Mammary epithelial cell (primary cell): ENCODE measurements at places on chromosomes 1 and 21.

DNA sequence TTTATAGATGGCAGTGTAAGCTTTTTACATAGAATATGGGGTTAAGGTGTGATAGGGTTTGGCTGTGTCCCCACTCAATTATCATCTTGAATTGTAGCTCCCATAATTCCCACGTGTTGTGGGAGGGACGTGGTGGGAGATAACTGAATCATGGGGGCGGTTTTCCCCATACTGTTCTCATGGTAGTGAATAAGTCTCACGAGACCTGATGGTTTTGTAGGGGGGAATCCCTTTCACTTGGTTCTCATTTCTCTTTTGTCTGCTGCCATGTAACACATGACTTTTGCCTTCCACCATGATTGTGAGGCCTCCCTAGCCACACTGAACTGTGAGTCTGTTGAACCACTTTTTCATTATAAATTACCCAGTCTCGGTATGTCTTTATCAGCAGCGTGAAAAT is 290.3 kb upstream of the B3GALT2 start:
- DNase-seq: no peak

DNA sequence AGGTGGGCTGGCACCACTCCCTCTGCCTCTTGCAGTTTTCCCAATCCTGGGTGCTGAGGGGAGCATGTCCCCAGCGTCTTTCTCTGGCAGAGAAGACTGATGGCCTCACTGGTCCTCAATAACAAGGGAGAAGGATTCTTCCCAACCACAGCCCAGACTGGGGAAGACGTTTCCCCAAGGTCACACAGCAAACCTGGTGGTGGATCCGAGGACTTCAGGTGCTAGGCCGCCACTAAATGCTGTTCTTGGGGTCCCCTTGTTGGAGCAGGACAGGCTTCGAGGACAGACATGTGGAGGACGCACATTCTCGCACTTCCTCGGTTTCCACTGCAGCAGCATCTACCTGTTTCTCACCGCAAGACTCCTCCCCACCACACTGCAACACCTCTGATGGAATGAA is 30.9 kb upstream of the PAX7 start:
- DNase-seq: no peak

GRCh38 chr1:229942501-229942900 is 124.5 kb upstream of the GALNT2 start:
- no peak for DNase-seq

- no peak for DNase-seq
Observed at GRCh38 chr1:8251635-8252034, 66.3 kb upstream of the SLC45A1 start.

- DNase-seq: peak; percentile 57
Observed at GRCh38 chr21:29299046-29299915, 559 bp downstream of the BACH1 start.

DNA sequence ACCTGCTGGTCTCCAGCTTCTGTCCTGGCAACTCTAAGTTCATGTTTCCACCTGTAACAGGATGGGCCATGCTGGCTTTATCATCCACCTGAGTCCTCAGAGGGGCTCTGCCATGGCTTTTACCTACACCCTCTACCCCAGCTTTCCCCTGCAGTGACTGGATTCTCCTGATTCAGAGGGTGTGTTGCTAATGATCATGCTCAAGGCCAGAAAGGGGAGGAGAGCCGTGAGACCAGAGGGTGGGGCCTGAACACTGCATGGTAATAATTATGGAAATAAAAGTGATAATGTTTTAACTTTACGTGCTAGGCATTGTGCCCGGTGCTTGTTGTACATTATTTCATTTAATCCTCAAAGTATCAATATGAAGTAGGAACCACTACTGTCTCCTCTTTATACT is 53.3 kb downstream of the CNIH3 start:
- DNase-seq: no peak

GRCh38 chr1:22806584-22806983 is 95.9 kb downstream of the EPHB2 start:
- no peak for DNase-seq

DNA sequence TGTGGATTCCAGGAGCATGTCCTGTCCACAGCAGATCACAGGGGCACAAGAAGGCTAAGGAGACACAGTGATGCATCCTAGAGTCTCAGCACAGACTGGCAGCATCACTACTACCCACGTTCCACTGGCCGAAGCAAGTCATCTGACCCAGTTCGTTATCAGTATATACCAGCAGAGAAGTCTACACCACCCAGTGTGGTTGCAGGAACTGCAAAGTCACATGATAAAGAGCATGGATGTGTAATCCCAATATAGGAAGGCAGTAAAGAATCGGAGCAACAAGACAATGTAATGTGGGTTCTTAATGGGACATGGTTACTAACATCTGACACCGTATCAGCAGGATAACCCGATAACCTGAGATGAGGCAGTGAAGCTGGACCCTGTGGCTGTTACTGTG is 246.6 kb downstream of the RRAGC start:
- no peak for DNase-seq

DNA sequence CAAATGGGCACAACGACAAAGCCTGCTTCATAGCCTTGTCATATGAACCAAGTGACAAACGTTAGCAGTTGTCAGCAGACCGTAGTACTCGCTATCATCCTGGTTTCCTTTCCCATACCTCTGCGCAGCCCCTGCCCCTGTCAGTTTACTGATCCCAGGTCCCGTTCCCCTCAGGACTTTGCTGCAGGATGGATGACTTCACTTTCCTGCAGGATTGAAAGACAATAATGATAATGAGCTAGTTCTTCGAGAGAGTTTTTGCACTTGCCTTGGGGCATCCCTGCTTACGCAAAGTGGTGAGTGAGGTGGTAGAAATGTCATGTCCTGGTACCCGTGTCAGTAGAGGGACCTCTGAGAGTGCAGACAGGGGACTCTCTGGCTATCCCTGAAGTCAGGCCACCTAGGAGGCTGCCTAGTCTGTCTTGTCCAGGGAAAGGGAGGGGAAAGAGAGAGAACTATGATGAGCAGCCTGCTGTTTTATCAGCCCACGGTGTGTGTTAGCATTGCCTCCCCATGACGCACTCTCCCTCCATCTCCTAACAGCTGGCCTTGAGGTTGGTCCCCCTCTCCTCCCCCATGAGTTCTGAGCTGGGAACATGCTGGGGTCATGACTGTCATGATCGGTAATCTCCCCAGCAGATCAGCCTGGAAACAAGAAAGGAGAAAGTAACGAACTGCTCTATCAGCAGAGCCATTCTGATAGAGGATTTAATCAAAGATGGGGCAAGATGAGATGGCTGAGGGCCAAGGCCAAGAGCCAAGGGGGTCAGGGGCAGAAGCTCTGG is 53.7 kb downstream of the ELK4 start:
- no peak for DNase-seq

DNA sequence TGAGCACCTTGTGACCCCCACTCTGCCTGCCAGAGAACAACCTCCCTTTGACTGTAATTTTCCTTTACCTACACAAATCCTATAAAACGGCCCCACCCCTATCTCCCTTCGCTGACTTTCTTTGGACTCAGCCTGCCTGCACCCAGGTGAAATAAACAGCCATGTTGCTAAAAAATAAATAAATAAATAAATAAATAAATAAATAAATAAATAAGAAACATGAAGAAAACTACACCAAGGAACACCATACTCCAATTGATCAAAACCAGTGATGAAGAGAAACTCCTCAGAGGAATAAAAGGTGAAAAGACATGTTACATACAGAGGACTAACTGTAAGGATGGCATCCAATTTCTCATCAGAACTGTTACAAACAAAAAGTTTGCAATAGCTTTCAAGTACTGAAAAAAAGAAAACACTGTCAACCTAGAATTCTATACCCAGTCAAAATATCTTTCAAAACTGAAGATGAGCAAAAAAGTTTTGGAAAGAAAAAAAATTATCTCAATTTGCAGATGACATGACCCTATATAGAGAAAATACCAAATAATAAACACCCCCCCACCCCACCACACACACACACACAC is 28.4 kb downstream of the NBPF6 start:
- DNase-seq: no peak
